Heart left ventricle (tissue), 16 donors: ENCODE measurements at places on chromosomes 5 and 9. TPM values are rescaled to one million over a fixed set of nuclear protein-coding genes. Genes with fewer than 3 reads are reported as not detected.

DNA sequence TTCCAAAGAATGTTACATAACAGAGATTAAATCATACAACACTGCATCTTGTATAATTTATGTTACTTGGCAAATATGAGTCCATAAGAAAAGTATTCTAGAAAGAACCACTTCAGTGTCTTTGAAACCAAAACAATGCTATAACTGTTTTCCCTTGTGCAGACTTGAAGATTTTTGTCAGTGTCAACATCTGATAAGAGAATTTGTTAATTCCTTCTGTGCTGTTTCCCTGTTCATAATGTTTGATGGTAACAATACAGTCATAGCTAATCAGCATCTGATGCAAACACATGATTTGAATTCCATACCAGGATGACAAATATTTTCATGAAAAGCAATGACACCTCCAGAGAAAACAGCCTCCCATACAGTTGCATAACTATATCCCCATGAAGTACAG lies 306.8 kb downstream of the SEMA5A start:
- DNase-seq: no peak

GPR21 gene
- not detected for total RNA-seq

DNA sequence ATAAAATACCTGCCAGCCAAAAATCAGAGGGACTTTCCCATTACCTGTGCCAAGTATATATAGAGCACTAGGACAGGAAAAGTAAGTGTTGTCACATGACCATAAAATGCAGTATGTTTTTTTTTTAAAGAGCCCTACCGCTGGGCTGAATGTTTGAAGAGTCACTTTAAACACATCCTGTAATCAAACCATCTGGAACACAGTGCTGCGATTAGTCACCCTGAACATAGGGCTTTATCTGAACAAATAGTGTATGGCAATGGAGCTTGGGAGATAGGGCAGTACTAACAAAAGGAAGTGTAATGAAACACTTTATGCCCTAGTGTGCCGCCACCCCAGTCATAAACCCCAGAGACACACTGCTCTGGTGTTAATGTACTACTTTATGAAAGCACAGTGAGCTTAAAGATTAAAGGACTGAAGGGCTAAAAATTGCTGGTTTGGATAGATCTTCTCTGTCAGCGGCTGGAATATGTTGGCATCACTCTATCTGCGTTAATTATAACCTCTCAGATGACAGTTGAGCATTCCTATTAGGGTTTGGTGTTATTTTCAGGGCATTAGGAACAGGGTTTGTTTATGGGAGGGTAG lies 90.4 kb downstream of the ZNF608 start:
- no peak for DNase-seq

TRPM3 gene
- total RNA-seq: 0.09 TPM

ASPN gene
- 25.8 TPM for total RNA-seq

DNA sequence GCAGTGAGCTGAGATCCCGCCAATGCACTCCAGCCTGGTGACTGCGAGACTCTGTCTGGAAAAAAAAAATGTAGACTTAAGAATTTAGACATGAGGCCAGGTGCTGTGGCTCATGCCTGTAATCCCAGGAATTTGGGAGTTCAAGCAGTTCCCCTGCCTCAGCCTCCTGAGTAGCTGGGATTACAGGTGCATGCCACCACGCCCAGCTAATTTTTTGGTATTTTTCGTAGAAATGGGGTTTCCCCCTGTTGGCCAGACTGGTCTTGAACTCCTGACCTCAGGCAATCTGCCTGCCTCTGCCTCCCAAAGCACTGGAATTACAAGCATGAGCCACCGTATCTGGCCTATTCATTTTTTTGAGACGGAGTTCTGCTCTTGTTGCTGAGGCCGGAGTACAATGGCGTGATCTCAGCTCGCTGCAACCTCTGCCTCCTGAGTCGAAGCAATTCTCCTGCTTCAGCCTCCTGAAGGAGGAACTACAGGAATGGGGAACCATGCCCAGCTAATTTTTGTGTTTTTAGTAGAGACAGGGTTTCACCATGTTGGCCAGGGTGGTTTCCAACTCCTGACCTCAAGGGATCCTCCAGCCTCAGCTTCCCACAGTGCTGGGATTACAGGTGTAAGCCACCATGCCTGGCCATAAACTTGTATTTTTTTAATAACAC lies 14.0 kb downstream of the DDX46 start:
- no peak for DNase-seq

DNA sequence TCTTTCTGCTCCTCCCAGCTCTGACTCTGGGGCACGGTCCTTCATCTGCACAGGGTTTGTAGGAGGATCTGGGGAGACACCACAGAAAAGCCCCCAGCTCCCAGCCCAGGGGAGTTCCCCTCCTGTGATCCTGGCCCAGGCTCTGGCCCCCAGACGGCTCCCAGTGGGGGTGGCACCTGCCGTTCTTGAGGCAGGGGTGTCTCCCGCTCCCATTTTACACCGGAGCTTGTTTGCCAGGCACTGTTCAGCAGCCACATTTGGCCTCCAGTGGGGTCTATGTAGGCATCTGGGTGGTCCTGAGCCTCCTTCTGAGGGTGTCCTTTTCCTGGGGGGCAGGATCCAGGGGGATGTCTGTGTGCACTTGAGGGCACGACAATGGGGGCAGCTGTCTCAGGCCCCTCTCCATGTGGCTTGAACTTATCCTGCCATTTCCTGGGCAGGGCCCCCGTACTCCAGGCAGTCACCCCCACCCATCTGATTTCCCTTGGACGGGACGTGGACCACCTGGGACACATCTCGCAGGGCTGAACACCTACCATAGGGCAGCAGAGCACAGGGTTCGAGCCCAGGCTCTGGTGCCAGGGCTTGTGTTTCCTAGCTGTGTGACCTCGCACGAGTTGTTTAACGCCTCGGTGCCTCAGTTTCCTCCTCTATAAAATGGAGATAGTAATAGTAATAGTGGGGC lies 275.0 kb upstream of the MVB12B start:
- no peak for DNase-seq
